Dorsolateral prefrontal cortex (tissue), 122 donors: ENCODE measurements at places on chromosomes 16 and 17.

- DNase-seq, result no peak
Observed at GRCh38 chr17:77915594-77916021, 42.9 kb upstream of the TNRC6C start.

GRCh38 chr16:83713597-83713996 is 94.2 kb upstream of the HSBP1 start:
- no peak for DNase-seq

DNA sequence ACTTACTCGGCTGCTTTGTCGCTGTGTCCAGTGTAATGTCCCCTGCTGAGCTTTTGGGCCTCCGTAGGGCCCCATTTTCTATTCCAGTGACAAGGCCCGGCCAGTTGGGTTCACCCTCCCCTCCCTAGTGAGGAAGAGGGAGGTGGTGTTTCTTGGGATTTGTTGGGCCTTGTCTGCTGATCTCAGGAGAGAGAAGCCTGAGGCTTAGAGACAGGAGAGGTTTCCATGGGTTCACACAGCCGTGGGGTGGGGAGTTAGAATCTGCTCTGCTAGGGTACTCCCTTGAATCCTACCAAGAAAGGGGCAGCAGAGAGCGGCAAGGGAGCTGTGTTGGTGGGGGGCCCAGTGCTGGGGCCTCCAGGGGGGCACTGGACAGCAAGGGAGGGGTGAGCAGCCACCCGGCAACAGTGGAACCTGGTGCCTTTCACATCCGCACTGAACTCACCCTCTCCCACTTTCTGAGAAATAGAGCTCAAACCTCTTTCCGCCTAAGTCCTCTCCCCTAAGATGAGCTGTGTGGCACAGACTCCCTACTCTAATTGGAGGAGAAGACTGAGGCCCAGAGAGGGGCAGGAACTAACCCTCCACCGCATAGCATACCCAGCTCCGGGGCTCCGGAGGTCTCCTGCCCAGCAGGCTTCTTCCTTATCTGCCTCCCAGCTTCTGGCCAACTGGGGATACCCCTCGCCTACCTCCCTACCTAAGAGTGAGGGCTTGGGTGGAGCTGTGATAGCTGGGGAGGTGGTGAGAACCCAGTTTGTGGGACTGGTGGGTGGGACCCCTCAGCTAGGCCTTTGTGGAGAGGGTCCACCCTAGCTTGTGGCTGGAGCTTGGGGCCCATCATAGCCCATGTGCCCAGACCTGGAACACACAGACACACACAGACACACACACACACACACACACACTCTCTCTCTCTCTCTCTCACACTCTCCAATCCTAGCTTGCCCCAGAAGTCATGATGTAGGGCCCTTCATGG is 6.8 kb downstream of the TBKBP1 start:
- no peak for DNase-seq

- no peak for DNase-seq
Observed at GRCh38 chr16:3096362-3096761, 2.7 kb downstream of the ZSCAN10 start.

DNA sequence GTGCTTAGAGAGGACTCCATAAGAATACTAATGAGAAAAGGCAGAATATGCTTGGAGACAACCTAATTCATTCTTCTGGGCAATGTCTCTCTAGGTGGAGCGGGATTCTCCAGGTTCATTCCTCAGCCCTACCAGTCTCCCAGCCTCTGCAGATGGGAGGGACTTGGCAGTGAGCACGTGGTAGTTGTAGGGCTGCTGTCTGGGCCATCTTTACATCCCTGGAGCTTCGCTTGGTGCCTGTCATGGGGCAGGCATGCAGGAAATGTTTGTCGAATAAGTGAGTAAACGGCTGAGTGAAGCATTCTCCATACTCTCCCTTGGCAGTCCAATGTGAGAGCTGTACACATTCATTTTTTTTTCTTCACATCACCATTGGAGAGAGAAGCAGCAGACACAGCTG is 387.5 kb downstream of the UTP18 start:
- no peak for DNase-seq

DNA sequence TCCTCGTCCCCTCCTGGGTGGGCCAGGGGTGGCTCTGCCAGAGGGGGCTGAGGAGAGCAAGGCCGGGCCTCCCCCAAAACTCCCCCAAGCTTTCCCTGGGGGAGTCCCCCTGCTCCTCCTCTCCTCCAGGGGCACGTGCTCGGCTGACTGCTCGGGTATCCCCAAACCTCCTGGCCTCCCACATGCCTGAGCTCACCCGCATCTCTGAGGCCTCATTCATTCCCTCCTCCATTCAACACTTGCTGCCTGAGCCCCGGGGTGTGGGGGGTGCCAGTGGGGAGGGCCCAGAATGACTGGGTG is 83.1 kb downstream of the RTN4RL1 start:
- DNase-seq, result no peak

DNA sequence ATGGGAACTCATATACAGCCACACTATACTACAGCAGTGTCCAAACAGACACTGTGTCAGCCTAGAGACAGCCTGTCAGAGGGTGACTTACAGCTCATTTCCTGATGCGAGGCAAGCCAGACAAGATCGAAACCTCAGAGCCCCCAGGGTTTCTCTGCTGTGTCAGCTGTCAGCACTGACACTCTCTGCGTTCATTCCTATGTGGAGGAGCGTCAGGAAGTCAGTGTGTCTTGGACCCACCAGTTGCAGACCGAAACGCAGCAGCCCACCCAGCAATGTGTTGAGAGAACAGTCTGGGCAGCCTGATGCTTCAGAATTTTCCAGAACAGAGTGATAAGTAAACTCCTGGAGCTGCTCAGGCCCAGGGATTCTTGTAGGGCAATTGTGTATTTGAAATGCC is 20.6 kb upstream of the MAPT start:
- no peak for DNase-seq

DNA sequence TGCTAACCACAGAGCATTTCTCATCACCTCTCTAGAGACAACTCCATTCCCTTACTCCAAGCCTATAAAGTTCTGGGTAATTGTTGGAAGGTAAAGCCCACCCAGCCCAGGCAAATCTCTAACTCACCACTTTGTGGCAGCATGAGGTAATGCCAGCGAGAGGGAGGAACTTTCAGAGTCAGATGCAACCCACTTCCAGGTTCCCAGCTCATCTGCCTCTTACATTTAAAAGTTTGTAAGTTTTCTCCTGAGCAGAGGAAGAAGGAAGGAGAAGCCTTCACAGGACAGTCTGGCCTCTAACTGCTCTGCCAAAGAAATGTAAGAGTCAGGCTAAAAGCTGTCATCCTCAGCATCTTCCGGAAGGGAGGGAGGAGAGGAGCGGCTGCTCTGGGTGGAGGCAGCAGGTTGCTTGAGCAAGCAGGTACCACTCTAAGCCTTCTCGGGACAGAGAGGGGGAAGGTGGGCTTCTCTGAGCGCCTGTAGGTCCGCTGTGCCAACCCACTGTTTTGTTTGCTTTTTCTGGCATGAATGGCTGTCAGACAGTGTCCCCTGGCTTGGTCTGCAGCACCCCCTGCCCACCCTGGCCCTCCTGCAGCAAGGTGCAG is 1.0 kb downstream of the ZNF319 start:
- no peak for DNase-seq

- DNase-seq, result no peak
Observed at GRCh38 chr17:52419229-52419641, 260.7 kb upstream of the CA10 start.

DNA sequence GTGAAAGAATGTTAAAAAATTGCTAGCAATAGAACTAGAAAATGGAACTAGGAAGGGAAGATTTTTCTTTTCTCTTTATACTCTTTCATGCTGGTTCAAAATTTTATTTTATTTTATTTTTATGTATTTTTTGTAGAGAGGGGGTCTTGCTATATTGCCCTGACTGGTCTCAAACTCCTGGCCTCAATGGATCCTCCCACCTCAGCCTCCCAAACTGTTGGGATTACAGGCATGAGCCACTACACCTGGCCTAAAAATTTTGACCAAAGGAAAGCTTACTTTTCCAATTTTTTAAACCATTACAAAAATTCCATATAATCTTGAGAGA is 10.0 kb upstream of the TERF2 start:
- no peak for DNase-seq

GRCh38 chr16:73506568-73507056 is 458.7 kb upstream of the ZFHX3 start:
- DNase-seq, result no peak

GRCh38 chr16:66508248-66508913 is 41.5 kb downstream of the TK2 start:
- no peak for DNase-seq

DNA sequence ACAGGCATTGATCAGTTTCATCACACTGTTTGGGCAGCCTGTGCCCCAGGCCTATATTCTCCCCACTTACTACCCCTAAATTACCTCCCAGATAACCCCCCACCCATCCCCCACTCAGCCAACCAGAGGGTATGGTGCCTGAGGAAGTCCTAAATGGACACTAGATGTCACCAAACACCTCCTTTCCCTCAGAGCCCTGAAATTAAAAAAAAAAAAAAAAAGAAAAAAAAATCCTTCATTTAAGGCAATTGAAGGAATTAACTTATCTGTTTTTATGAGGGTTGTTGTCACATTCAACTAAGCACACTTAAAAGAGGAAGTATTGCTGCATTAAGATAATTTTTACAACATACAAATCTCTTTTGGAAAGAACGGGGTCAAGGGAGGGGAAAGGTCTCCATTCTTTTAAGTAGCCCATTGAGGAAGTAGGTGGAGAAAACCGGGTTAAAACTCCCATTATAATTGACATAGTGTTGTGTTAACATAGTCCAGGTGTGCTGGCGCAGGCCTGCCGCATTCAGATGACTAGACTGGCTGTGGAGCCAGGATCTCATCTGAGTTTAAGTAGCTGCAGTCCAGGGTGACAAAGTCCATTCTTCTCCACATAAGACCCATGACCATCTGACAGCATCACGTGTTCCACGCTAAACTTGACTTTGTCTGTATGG is 46.3 kb downstream of the SNX11 start:
- no peak for DNase-seq

DNA sequence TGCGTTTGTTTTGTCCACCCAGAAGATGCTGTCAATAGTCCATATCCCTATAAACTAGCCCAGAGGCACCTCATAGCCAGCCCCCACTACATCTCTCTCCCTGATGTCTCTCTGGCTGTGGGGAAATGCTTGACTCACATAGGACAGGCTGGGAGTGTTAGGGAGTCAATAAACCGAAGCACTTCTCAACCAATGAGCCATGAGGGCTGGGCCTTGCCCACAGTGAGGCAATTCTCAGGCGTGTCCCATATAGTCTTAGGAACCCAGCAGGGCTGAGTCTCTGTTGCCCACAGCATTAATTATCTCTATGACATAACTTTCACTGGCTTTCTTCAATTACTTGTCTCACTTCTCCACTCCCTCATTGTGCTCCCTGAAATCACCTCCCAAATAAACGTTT is 387.3 kb upstream of the CDH11 start:
- no peak for DNase-seq

DNA sequence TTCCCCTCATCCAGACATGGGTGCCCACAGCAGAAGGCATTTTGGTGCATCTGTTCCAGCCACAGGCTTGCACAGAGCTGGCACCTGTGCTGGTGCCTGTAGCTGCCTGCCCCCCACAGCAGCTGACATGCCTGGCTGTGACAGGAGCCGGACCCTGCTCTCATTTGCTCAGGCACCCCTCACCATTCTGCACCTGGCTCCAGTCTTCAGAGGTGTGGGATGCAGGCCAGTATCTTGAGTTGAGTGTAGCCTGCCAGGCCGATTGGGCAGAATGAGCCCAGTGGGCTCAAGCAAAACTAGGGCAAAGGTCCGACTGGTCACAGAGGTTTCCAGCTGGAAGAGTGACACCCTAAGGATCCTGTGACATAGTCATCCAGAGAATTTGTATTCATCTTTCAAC is 887.7 kb downstream of the CDH11 start:
- no peak for DNase-seq

DNA sequence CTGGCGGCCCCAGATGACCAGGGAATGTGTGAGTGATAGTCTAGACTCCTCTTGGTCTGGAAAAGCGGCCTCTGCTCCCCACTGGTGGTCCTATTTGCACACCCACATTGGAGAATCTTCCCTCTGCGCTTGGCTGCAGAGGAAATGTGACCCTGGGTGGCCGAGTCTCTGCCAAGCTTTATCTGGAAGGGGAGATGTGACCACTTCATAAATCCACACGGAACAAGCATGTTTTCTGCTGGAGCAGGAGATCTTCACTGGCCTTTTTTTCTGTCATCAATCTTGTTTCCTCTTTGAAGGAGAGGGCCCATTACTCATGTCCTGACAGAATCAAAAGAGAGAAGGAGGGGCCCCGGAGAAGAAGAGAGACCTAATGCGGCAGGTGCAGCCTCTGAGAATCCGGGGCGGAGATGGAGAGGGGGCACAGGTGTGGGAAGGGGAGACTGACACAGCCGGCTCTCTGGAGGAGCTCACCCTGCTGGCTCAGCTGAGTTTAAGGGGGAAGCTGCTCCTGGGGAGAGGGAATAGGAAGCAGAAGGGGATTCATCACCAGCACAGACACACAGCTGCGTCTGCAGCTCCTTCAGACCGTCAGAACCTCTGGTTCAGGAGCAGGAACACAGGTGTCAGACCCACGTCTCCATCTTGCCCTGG is 116.3 kb downstream of the SOX9 start:
- DNase-seq, result no peak

GRCh38 chr16:66035096-66035495 is 331.4 kb upstream of the CDH5 start:
- no peak for DNase-seq

- no peak for DNase-seq
Observed at GRCh38 chr17:2157675-2158395, 102.9 kb downstream of the HIC1 start.

DNA sequence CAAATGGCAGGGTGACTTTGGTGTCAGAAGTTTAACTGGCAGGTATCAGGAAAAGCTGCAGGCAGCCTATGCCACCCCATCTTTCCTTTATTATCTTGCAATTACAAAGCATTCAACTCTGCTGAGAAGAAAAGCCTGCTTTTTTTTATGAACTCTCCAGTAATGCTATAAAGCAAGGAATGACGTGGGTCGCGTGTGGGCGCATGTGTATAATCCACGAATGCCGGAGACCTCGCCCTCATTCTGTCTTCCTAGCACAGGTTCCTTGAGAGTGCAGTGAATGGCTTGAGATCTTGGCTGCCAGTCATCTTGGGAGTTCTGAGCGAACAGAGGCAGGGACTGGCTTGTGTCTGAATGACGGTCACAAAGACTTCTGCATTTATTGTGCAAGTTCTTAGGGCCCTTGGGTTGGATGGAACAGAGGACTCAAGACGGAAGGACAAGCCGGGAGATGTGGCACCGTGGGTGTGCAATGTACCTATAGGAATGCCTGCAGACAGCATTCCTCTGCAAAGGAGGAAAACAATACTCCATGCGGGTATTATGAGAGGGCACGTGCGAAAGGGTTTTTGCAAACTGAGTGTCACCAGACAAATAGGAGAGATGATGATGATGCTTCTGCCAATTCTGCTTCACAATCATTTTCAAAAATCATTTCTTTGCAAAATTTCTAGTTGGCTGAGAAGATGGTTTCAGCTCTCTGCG is 96.1 kb upstream of the ELAC2 start:
- DNase-seq, result no peak
